ENCODE measurements at places on chromosomes 5 and 9. TPM values are rescaled to one million over a fixed set of nuclear protein-coding genes. Genes with fewer than 3 reads are reported as not detected.

- DNase-seq = no peak
Observed at GRCh38 chr9:117278471-117279035, 136.3 kb downstream of the ASTN2 start.

DNA sequence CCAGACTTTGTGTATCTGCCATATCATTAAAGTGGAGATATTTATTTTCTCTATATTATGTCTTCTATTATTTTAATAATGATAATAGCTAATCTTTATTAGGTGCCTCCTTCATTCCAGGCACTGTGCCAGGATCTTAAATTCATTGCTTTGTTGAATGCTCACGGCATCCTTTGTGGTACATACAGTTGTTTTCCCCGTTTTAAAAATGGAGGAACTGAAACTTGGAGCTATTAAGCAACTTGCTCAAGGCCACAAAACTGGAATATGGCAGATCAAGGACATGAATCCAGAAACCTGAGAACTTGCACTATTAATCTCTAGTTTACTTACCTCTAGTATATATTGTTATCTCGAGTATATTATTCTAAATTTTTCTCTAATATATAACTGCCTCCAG lies 41.5 kb upstream of the PPP3R2 start:
- no peak for DNase-seq

DNA sequence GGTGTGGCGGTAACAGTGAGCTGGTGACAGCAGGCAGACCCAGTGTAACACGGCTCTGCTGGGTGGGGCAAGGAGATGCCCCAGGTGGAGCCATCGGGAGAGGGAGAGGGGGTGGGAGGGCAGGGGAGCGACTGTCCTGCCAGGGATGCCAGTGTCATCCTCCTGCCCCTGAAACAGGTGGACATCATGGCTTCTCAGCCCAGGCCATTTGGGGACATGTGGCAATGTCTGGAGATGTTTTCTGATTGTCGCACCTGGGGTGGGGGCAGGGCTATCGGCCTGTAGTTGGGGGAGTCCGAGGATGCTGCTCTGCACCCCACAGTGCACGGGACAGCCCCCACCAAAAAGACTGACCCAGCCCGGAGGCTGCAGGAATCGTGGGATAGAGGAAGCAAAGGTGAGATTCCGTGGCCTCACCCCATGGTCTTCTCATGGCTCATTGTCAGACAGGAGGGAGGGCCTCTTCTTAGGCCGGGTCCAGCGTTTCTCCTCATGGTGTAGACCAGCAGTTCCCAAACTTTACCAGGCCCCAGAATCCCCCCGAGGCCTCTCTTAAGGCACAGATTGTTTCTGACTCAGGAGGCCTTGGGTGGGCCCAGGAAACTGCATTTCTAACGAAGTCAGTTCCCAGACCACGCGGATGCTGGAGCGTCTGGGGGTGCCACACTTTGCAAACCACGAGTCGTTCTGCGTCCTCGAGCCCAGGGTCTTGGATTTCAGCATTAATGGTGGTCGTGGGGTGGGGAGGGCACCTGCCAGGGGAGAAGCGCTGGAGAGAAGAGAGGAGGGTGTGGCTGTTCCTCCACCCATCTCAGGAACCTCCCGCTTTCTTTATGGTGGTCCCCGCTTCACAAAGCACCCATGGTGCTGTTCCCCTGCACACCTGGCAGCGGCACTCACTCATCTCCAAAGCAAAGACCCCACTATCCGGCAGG lies 11.0 kb downstream of the COL5A1 start:
- DNase-seq = no peak

GRCh38 chr5:59058969-59059687 lies 476.3 kb downstream of the RAB3C start:
- DNase-seq = no peak

DNA sequence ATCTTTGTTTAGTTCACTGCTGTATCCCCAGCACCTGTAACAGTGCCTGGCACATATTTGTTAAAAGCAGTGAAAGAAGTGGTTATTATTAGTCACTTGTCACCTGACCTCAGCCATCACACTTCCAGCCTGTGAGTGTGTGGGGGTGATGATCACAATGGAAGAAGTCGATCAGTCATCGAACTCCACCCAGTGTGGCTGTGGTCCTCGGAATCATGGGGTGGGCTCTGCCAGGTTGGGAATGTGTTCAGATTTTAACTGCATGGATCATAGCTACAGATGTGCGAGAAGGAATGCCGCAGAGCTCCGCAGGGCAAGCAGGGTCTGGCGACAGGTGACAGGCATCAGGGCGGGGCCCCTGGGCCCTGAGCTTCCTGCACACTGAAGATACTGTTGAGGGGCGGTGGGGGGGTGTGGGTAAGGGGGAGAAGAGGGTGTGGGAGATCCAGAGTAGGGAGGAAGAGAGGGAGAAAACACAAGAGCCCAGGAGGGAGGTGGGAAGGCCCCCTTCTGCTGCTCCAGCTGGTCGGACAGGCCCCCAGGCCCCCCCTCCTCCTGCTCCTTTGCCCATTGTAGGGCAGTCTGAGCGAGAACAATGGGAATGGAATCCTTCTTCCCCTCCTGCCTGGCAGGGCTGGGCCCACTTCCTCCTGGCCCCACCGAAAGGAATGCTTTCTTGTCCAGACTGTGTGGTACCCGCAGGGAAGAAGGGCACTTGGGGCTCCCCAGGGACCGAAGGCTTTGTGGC lies 89.6 kb downstream of the SPRY4 start:
- no peak for DNase-seq

DNA sequence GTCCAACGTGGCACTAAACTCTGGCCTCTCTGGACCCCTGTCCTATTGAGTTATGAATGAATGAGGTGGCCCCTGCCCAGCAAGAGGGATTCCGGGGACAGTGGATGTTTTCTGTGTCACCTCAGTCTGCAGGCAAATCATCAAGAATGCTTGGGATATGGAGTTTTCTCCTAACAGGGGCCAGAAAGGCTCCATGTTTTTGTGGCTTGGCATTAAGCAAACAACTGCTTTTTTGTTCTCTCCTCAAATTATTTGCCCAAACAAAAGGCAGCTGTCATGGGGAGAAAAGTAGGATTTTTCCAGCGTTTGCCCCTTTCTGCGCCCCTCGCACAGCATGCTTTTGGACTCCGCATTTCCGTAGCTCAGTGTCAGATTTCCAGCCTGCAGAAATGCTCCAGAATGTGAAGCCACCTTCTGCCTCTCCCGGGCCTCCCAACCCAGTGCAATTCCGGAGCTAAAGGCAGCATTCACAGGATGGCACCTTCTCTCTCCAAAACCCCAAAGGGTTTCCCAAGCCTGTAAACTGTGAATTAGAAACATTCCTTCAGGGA lies 553.3 kb downstream of the CCDC171 start:
- DNase-seq = peak; percentile 60

GRCh38 chr5:96133341-96134079 lies 171.9 kb upstream of the ELL2 start:
- DNase-seq = no peak

GRCh38 chr5:180013678-180014077 lies 57.9 kb downstream of the RNF130 start:
- DNase-seq = no peak

DNA sequence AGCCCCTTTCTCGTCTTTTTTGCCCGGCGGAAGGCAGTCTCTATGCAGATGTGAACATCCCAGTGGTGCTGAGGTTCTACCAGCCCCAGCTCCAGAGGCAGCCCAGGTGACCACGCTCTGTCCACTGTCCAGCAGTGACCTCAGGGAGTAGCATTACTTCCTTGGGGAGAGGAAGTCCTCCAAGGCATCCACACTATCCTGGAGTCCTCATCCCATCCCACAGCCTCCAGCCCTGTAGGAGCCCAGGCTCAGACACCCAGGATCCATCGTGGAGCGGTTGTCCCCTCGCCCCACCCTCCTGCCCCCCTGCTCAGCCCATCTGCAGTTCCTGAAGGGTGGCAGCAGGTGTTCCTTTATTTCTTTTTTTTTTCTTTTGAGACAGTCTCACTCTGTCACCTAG lies 294.5 kb upstream of the IRX4 start:
- no peak for DNase-seq

DNA sequence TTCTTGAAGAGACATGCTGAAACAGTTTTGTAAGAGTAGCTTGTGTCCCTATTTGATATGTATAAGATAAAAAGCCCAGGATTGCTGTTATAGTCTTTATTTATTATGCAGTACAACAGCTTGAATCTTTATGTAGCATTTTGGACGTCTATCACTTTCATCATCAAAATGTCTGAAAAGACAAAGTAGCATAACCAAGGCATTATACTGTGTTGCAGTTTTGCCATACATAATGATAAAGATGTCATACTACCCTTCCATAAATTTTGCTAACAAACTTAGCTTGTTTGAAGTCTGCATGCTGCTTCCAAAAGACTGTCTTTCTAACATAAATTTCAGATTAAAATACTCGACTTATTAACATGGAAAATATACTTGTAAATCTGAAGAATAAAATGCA lies 127.8 kb downstream of the PRR16 start:
- DNase-seq = no peak

DNA sequence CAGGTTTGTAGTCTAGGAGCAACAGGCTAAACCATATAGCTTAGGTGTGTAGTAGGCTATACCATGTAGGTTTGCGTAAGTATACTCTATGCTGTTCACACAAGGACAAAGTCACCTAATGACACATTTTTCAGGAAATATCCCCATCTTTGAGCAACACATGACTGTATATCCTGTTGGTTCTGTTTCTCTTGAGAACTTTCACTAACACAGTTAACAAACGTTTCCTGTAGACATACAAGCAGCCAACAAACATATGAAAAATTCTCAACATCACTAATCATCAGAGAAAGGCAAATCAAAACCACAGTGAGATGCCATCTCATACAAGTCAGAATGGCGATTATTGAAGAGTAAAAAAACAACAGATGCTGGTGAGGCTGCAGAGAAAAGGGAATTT lies 68.2 kb downstream of the NR2F1-AS1 start:
- no peak for DNase-seq

Gene ADAMTSL2
- 3.5 TPM for total RNA-seq

Gene IRGM
- total RNA-seq = not detected

Gene GPR150
- total RNA-seq = not detected

Gene DCANP1
- 0.26 TPM for total RNA-seq
